ENCODE measurements at places on chromosomes 11 and 22.

DNA sequence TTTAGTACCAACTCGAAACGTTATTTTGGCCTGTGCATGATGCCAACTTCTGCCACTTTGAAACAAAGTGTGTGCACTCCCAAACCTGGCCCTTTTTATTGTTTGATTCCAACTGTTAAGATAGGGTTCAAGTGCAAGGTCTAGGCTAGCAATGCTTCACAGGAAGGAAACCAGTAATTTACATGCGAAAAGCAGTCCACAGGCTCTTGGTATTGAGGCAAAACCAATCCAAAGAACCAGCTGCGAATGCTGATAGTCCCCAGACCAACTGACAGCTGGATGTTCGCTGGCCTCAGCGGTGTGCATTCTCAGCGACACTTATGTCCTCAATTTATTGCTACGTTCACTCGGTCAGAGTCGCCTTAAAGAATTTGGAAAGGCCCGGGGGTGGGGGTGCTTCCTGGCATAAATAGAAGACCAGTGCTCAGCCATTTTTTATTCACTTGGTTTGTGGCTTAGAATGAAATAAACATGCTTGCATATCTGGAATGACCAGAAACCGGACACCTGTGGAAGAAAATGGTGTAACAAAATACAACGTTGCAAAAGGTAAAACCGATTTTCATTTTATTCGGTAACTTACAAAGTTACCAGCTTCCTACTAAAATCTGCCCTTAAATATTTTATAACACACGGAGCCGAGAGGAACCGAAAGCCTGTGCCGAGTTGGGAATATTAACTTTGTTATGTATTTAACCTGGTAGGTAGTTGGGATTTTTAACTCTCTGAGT lies 1.6 kb downstream of the CPT1A start:
- peak; percentile 74 for DNase-seq

GRCh38 chr22:44541671-44542319 lies 43.8 kb upstream of the RTL6 start:
- no peak for DNase-seq

DNA sequence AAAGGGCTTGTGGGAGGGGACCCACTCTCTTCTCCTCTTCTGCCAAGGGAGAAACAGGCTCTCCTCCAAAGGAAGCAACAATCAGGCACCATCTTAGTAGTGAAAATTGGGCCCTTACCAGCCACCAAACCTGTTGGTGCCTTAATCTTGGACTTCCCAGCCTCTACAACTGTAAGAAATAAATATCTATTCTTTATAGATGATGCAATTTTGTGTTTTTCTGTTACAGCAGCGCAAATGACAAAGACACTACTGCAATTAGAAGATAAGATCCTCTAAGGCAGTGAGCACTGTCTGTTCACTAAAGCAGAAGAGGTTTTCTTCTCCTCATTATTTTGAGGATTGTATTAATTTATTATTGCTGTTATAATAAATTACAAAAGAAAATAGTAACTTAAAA lies 691.4 kb upstream of the CCDC179 start:
- DNase-seq: no peak

DNA sequence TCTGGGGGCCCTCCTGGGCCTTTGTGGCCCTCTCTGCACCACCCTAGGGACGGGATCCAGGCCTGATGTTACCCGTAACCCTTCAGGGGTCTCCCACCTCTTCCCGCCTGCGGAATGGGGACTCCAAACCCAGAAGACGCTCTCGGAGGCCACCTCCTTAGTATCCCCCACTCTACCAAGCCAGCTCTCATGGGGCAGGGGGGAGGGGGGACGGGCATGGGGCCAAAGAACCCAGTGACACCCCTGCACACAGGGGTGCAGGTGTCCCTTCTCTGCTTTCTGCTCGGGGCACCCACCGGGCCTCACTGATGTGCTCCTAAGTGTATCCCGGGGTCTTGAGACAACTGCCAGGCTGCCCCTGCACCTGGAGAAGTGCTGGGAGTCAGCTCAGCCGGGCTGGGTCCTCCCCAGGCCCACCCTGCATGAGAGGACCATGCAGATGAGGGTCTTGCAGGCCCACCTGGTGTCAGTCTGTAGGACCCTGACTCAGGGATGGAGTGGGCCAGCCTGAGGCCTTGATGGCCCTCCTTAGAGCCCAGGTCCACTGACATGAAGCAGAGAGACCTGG lies 176.9 kb downstream of the IGLL1 start:
- DNase-seq: no peak

DNA sequence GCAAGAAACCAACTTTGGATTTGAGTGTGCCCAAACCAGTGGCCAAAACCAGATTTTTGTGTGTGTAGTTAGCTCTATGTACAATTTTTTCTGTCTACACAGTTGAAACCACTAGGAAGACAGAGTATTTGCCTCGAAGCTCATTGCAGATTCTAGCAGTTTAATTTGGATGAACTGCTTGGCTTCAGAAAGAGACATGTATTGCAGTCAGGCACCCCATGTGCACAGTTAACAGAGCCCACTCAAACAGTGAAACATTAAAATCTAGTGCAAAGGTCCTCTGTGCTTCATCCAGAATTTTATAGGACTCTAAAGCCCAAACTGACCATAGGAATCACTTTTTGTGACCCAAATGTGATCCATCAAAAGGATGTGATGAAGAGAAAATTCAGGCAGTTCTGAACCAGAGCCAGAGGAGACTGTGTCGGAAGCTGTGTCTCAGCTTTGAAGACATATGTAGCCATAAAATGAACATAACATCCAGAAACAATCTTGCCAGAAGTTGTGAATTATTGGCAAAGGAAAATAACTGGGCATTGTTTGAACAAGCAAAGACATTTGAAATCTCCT lies 82.7 kb downstream of the PANX1 start:
- DNase-seq: no peak

DNA sequence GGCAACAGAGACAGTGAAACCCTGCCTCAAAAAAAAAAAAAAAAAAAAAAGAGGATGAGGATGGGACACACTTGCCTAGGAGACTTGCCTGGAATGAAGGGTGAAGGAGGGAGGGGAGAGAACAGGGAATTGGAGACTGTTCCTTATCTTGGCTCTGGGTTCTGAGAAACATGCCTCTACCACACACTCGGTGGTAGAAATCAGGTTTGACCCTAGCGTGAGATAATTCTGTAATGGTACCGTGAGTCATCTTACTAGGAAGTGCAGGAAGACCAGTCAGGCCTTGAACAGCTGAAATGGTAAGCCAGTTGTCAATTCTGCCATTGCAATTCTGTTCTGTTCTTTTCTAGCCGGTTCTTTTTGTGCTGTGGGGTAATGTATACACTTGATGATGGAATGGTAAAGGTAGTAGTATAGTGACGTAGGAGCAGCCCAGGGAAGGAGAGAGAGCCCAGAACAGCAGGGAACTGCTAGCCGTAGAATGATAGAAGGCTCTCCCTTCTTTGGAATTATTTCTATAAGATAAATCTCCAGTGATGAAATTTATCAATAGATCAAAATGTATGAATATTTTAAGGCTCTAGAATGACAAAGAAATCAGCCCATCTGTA lies 3.9 kb upstream of the AMBRA1 start:
- DNase-seq: no peak

- no peak for DNase-seq
Measured at GRCh38 chr22:50012211-50013181, at the start of gene IL17REL. TSS of gene IL17REL (minus strand) at chr22:50012765. CDS start at chr22:50012646, 119 bp downstream.

GRCh38 chr11:123561431-123561800 lies 93.0 kb downstream of the SCN3B start:
- DNase-seq: peak; percentile 59

DNA sequence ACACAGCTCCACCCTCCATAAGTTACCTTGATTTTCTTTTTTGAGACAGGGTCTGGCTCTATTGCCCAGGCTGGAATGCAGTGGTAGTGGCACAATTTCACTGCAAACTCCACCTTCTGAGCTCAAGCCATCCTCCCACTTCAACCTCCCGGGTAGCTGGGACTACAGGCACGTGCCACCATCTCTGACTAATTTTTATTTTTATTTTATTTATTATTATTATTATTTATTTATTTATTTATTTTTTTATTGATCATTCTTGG lies 9.6 kb downstream of the RPS3 start:
- no peak for DNase-seq

Data from Karpas-422 (cell line).